ENCODE measurements at places on chromosomes 1 and 21.

- DNase-seq = no peak
Observed at GRCh38 chr1:151175863-151176262, at the start of gene TMOD4. TSS of gene TMOD4 (minus strand) at chr1:151175981. CDS start at chr1:151174875, 1,106 bp downstream.

DNA sequence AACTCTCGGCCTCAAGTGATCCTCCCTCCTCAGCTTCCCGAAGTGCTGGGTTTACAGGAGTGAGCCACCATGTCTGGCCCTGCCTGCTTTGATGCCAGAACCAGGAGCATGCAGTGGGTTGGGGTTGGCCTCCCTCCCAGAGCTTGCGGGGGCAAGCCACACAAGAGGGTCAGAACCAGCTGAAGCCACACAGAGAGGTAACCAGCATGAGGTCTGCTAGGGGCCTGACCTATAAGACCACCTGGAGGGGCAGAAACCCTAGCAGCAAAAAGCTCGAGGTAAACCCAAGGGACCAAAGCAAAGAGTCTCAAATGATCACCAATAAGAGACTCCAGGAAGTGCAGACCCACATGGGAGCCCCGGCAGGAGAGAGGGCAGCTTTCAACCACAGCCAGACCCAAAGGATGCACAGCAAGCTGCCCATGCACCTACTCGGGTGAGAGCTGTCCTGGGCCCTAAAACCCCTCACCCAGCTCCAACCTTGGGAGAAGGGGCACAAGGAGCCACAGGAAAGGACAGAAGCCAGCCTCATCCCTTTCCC, 81.2 kb downstream of the TOMM20 start:
- DNase-seq = peak; percentile 35

DNA sequence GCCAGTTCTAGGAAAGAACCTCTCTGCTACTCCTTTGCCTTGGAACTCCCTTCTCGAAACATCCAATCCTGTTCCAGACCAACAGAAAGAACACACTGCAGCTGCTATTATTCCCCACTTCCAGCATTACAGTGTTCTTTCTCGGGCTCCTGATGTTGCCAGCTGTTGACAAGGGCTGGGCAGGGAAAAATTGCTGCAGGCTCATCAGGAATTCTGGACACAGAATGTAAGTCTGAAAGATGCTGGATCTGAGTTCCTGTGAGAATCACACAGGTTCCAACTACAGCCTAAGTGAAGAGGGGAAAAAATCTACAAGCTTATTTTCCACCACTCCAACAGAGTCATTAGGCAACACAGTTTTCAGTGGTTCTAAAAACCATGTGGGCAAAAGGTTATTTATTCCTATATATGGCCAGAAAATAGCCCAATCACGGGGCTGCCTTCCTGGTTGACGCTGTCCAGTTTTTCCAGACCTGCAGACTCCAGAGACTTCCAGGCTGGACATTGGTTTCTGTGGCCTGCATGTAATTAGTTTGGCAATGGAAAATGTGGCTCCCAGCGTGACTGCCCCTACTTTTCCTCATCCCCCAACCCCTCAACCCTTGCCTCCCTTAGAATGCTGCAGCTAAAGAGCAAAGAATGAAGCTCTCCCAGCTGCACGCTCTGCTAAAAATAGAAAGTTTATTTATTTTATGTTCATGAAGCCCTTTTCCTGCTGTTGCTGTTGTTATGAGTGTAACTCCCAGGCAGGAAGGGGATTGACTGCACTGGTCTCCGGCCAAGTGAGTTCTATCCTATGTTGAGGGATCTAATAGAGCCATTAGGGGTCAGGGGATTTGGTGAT, 8.3 kb upstream of the KIAA0040 start:
- DNase-seq = no peak

DNA sequence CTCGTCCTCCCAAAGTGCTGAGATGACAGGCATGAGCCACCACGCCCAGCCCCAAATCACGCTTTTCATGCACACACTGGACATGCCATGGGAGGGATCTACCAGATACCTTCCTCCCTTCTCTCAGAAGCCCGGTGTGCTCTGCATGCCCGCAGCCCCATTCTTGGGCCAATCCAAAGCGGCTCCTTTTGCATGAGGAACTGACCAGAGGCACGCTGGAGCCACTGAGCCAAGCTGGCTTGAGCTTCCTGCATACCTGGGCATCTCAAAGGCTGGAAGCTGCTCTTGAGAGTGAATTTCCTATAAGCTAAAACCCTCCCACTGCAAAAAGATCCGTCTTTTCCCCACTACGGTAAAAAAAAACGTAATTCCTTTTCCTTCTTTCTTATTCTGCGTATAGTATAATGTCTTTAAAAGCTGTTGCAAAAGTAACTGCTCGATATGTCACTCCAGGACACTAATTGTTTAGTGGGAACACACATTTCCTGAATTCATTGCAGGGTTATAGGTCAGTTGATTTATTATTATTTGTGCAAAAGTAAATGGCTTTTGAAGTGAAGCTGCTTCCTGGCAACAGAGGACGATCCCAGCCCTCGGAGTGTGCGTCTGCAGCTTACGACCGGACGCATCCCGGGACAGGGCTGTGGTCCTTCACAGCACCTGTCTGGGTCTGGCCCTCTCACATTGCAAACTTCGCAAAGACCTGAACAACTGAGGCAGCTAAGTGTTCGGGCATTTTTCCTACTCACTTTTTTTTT, 61.8 kb upstream of the ETS2 start:
- DNase-seq = no peak

GRCh38 chr1:218705391-218705790, 360.3 kb downstream of the TGFB2 start:
- no peak for DNase-seq

DNA sequence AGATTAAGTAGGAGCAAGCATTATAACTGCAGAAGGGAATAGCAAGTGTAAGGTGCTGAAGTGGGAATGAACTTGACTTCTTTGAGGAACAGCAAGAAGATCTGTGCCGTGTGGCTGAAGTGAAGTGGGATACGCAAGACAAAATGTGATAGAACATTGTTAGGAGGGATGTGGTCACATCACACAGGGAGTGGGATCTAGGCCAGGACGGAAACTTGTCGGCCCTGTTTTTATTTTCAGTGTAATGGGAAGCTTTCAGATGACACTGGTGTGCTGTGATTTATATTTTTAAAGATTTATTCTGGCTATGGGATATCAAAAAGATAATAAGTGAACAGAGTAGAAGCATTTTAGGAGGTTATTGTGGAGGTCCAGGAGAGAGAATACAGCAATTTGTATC, 116.4 kb downstream of the PLA2G4A start:
- no peak for DNase-seq

DNA sequence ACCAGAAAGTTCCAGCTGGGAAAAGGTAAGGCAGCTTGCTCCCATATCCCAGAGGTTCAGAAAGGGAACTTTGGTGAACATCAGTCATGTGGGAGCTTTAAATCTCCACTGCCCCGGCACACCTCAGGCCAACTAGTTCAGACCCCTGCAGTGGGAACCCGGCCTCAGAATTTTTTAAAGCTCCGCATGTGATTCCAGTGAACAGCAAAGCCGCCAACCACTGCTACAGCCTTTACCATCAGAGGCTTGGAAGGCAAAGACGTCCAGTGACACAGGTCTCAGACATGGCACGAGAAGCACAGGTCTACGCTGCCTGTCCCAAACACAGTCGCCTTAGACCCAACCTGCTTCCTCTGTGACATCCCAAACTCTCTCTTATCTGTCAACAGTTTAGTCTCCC, 31.0 kb downstream of the SETD4 start:
- DNase-seq = no peak

GRCh38 chr1:206514813-206515387, 7.6 kb downstream of the RASSF5 start:
- no peak for DNase-seq

All from stimulated activated naive B cell treated with anti-CD40 and anti-IgM and Interleukin-4, amounts not matched to agents 10 μg/mL and 1 μg/mL and 100 μg/mL, for 72 hours (primary cell).